Fibroblast of gingiva (primary cell): ENCODE measurements at places on chromosomes 7 and 10.

DNA sequence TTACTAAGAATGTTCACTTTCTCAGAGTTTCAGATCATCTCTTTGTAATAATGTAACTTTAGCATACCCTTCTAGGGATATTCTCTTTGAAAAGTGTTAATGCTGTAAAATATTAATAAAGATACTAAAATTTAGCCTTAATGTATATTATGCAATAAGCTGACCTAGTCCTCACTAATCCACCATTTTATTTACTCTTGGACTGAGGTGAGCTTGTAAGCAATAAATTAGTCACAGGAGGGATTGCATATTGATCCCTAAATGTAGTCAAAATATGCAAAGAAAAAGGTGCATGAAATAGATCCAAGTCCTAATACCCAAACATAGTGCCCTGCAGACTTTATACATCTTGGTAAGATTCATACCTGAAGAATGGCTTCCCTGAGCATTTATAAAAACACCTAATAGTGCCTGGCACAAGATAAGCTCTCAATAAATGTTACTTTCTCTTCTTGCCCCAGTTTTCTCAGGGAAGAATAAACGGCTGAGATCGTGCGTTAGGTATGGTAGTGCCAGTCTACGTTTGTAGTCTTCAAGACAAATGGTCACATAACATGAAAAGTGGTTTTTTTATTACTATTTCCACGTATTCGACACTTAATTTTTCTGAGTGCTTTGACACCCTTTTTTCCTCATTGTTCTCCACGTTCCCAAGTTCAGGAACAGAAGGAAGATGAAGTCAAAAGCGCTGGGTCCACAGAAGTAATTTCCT, 14.3 kb downstream of the INSIG1 start:
- no peak for DNase-seq

- DNase-seq, result no peak
Observed at GRCh38 chr10:6915307-6915706, 335.2 kb upstream of the PRKCQ start.

DNA sequence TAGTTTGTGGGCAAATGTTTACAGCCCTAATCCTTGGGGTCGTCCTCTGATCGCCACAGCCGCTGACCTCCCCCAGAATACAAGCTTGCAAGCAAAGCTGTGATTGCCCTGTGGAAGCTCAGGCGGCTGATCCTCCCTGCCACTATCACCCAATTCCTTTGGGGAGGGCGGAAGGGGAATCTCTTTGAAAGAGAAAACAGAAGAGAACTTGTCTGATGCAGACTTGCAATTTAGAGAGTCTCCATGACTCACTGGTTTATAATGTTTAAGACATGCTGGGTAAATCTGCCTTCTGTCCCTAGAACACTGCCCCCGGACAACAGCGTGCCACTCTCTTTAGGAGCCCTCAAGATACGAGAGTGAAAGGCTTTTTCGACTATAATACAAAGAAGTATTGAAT, 75.5 kb downstream of the NRP1 start:
- DNase-seq, result no peak

GRCh38 chr7:151386301-151387160, 23.3 kb downstream of the WDR86 start:
- DNase-seq, result no peak

DNA sequence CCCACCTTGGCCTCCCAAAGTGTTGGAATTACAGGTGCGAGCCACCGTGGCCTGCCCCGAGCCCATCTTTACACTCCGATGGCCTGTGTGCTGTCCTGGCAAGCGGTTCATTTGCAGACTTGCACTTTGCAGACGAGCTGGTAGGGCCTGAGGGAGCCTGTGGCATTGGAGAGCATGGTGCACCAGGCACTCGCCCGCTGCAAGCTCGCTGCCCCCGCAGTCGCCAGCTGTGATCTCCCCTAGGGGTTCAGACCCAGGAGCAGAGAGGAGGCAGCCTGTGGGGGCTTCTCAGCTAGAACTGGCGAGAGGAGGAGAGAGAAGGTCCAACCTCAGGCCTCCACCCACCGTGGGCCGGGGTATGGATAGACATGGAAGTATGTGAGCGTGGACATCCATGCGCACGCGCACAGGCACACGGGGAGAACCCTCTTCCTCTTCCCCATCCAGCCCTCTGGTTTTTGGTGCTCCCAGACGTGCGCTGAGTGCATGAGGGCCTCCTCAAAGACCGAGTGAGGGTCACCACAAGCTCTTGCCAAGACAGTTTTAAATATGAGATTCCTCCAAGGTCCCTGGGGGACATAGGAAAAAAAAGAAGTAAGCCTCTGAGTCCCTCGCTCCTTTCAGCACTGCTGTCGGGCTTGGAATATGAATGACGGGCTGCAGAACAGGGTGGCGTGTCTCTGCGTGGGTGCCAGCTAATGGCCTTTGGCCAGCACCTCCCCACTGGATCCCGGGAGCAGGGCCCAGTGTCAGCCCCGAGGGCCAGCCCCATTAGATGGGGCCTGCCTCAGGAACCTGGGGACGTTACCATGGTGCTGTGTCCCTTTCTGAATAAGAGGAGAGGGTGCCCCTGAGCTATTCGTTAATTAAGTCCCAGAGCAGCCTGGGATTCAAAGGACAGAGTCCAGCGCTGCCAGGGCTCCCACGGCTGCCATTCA, 15.1 kb upstream of the TTYH3 start:
- no peak for DNase-seq
